ENCODE measurements at places on chromosomes 6 and 20.

DNA sequence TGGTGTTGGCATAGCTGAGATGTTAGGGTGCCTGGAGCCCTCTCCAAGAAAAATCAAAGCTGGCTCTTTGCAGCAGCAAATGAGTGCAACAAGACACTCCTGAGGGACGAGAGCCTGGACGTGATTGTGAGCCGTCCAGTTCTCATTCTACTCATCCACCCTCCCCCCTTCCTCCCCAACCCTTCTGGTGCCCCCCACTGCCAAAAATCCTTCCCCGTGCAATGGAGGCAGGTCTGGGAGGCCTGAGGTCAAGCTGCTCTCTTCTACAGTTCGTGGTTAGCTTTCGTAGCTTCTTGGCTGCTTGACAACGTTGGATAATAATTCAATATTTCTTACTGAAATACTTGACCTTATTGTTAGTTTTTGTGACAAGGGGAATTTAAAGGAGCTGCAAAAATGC is 185.3 kb upstream of the SUPT3H start:
- H3K27ac ChIP-seq: no peak overlapping the region
- no peak overlapping the region for H3K4me3 ChIP-seq
- H3K27me3 ChIP-seq: no peaks in the 10 kb centered on the region
- H3K4me1 ChIP-seq: no peaks in the 10 kb centered on the region
- DNase-seq: no peak

DNA sequence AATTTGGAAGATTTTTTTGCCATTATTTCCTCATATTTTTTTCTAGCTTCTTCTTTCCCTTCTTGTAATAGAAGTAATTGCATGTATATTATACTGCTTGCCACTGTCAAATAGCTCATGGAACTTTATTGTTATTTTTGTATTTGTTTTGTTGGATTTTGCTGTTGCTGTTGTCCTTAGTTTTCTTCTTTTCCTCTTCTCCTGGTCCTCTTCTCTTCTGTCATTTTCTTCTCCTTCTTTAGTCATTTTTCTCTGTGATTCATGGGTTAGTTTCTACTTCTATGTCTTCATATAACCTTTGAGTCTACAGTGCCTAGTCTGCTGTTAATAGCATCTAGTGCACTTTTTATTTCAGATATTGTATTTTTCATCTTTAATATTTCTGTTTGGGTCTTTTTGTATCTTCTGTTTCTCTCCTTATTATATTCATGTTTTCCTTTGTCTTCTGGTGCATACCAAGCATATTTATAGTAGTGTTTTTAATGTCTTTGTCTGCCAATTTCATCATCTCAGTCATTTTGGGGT is 226.2 kb downstream of the HIVEP2 start:
- no peaks in the 10 kb centered on the region for H3K27me3 ChIP-seq
- no peak overlapping the region for H3K4me3 ChIP-seq
- DNase-seq: no peak
- H3K27ac ChIP-seq: no peak overlapping the region

DNA sequence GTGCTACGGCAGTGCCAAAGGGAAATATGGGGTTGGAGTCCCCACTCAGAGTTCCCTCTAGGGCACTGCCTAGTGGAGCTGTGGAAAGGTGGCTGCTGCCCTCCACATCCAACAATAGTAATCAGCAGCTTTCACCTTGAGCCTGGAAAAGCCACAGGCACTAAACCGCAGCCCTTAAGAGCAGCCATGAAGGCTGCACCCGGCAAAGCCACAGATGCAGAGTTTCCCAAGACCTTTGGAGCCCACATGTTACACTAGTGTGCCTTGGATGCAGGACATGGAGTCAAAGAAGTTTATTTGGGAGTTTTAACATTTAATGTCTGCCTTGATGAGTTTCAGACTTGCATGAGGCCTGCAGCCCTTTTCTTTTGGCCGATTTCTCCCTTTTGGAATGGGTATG is 91.4 kb upstream of the HSF2 start:
- H3K27ac ChIP-seq: no peak overlapping the region
- no peaks in the 10 kb centered on the region for H3K36me3 ChIP-seq
- no peak for DNase-seq
- H3K27me3 ChIP-seq: no peaks in the 10 kb centered on the region

- H3K36me3 ChIP-seq: no peaks in the 10 kb centered on the region
- H3K4me3 ChIP-seq: no peak overlapping the region
- DNase-seq: no peak
- H3K27ac ChIP-seq: peak overlapping the region; percentile 19
- no peaks in the 10 kb centered on the region for H3K27me3 ChIP-seq
- no peaks in the 10 kb centered on the region for H3K4me1 ChIP-seq
Observed at GRCh38 chr6:13412639-13413465, 74.5 kb downstream of the GFOD1 start.

- no peaks in the 10 kb centered on the region for H3K27me3 ChIP-seq
- H3K36me3 ChIP-seq: no peaks in the 10 kb centered on the region
- no peaks in the 10 kb centered on the region for H3K4me1 ChIP-seq
- DNase-seq: no peak
- no peak overlapping the region for H3K4me3 ChIP-seq
Observed at GRCh38 chr20:37748015-37748414, 54.2 kb downstream of the CTNNBL1 start.

- no peak for DNase-seq
- H3K4me1 ChIP-seq: no peaks in the 10 kb centered on the region
- H3K27me3 ChIP-seq: no peaks in the 10 kb centered on the region
- H3K4me3 ChIP-seq: no peak overlapping the region
Observed at GRCh38 chr20:20869161-20869775, 156.8 kb upstream of the RALGAPA2 start.

- no peak for DNase-seq
- no peaks in the 10 kb centered on the region for H3K4me1 ChIP-seq
- H3K36me3 ChIP-seq: no peaks in the 10 kb centered on the region
- H3K27me3 ChIP-seq: no peaks in the 10 kb centered on the region
- no peak overlapping the region for H3K4me3 ChIP-seq
Observed at GRCh38 chr6:163296835-163297519, 117.5 kb upstream of the QKI start.

DNA sequence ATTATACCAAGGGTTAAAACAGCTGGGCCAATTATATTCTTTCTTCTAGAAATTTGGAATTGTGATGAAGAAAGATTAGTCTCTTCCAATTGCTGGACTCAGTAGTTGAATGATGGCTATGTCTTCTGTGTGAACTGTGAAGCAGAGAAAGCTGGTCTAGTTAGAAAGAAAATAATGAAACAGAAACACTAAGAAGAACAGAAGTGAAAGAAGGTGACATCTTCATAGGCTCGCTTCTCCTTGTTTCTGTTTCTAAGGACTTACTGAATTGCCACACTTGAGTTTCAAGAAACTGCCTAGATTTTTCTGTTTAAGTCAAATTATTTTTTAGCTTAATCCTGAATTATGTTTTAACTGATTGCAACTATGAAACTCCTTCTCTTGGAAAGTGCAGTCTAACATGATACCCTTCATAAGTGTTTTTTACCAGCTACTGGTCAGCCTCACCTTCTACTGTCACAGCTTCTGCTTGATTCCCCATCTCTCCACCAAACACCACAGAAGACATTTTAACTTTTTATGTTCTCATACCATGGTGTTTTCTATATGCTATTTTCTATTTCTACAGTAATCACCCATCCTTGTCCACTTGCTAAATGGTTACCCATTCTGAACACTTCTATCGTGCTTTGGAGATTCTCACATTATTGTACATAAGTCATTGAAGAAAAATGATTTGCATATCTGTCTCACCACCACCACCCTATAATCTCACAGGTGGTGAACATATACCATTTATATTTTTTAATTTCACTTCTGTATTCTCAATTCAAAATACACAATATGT is 268.8 kb downstream of the GRIK2 start:
- H3K4me3 ChIP-seq: no peak overlapping the region
- H3K36me3 ChIP-seq: no peaks in the 10 kb centered on the region
- H3K27ac ChIP-seq: no peak overlapping the region
- no peaks in the 10 kb centered on the region for H3K27me3 ChIP-seq

- DNase-seq: no peak
- no peaks in the 10 kb centered on the region for H3K4me1 ChIP-seq
- H3K4me3 ChIP-seq: no peak overlapping the region
- H3K27me3 ChIP-seq: no peaks in the 10 kb centered on the region
Observed at GRCh38 chr6:145241039-145241438, 494.3 kb downstream of the EPM2A start.

GRCh38 chr6:10323018-10323417 is 91.9 kb downstream of the TFAP2A start:
- no peaks in the 10 kb centered on the region for H3K27me3 ChIP-seq
- H3K36me3 ChIP-seq: no peaks in the 10 kb centered on the region
- no peak overlapping the region for H3K4me3 ChIP-seq
- no peaks in the 10 kb centered on the region for H3K4me1 ChIP-seq
- DNase-seq: no peak

DNA sequence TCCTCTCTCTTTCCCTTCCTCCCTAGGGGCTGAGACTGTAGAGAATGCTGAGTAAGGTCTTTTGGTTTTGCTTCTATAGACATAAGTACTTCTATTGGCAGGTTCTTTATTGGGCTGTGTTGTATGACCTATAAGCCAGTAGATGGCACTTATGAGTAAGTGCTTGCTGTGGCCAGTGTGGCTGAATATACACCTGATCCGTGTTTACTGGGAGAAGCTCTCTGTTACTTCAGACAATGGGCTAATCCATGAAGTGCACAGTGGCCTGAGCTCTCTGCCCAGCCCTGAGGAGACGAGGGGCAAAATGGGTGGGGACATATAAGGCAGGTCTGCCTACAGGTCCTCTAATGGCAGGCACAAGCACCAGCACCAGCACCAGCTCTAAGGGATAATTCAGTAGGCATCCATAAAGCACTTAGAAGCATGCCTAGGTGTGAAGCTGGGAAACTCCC is 610.3 kb downstream of the RNF144B start:
- DNase-seq: no peak
- H3K4me1 ChIP-seq: no peaks in the 10 kb centered on the region
- H3K36me3 ChIP-seq: no peaks in the 10 kb centered on the region
- H3K4me3 ChIP-seq: no peak overlapping the region
- H3K27me3 ChIP-seq: no peaks in the 10 kb centered on the region
- no peak overlapping the region for H3K27ac ChIP-seq

- H3K27me3 ChIP-seq: no peaks in the 10 kb centered on the region
- H3K4me3 ChIP-seq: no peak overlapping the region
- no peaks in the 10 kb centered on the region for H3K4me1 ChIP-seq
Observed at GRCh38 chr20:57582432-57583288, 21.8 kb downstream of the PCK1 start.

GRCh38 chr20:36703530-36703929 is 42.4 kb downstream of the NDRG3 start:
- no peaks in the 10 kb centered on the region for H3K27me3 ChIP-seq
- H3K27ac ChIP-seq: no peak overlapping the region
- H3K4me1 ChIP-seq: no peaks in the 10 kb centered on the region
- no peak overlapping the region for H3K4me3 ChIP-seq

DNA sequence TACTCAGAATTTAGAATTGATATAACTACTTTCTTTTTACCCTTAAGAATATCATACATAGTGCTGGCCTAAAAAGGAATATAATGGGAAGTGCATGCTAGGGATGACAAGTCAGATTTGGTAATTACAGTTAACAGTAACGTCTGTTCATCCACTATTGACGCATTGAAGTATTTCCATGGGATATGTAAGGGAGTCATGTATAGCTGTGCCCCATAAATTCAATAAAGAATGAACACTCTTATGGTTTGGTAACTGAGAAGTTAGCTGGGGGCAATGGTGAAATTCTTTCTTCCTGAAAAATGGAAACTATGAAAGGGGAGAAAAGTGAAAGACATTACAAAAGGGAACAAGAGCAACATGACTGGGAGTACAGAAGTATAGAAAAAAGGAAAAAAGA is 2.6 kb upstream of the COL19A1 start:
- H3K27me3 ChIP-seq: no peaks in the 10 kb centered on the region
- no peak overlapping the region for H3K27ac ChIP-seq
- no peak overlapping the region for H3K4me3 ChIP-seq
- no peak for DNase-seq
- H3K36me3 ChIP-seq: no peaks in the 10 kb centered on the region

All from breast epithelium (tissue), 4 donors.